ENCODE measurements at places on chromosomes 2 and 18. TPM values are rescaled to one million over a fixed set of nuclear protein-coding genes. Genes with fewer than 3 reads are reported as not detected.

DNA sequence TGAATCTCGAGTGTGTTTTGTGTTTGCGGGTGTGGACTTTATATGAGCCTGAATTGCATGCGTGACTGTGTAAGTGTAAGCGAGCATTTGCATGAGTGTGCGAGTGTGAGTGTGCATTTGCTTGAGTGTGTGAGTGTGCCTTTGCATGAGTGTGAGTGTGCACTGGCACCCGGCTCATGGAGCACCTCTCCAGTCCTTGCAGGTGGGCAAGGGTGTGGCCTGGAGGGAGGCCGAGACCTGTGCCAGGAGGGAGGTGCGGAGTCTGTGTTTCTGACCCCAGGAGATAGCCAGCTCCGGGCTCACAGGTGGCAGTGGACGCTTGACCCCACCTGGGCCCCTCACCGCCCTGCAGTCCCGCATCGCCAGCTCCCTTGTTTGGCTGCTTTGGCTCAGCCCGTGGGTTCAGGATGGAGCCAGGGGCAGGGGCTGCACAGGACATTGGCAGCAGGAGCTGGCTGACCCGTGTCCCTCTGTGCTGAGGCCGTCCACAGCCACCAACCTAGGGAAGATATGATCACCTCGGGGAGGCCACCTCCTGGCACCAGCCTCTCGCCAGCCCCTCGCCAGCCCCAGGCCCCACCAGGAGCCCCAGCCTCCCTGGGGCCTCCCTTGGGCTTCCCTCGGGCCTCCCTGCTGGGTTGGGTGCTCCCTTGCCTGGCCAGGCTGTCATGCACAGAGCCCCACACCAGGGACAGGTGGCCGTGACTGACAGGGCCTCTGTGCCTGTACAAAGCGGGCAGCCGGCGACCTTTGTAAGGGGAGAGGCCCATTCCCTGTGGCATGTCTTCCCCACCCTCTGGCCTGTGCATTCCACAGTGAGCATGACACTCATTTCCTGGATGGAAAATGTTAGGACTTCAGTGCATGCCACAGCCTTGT lies 81.6 kb downstream of the PTGR3 start:
- no peak for DNase-seq

Gene RNF144A
- 1.6 TPM for total RNA-seq

Gene ITGB1BP1
- total RNA-seq, result 42.8 TPM

DNA sequence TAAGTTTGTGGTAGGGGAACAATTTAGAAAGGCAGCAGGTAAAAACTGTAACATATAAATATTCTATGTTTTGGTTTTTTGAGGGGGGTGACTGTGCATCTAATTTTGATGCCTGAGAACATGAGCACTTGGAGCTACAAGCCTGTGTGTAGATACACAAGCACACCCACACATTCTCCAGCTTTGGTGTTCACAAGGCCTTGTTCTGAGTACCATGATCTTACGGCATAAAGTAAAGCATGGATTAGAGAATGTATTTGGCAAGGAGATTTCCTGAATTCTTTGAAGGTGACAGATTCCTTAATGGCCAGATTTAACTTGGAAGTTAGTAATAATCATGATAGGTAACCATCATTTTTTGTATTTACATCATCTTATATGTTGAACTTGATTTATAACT lies 42.7 kb downstream of the MAP3K20 start:
- DNase-seq, result no peak

GRCh38 chr2:28375742-28376631 lies 16.7 kb upstream of the FOSL2 start:
- no peak for DNase-seq

Gene TMEM37
- total RNA-seq, result not detected

DNA sequence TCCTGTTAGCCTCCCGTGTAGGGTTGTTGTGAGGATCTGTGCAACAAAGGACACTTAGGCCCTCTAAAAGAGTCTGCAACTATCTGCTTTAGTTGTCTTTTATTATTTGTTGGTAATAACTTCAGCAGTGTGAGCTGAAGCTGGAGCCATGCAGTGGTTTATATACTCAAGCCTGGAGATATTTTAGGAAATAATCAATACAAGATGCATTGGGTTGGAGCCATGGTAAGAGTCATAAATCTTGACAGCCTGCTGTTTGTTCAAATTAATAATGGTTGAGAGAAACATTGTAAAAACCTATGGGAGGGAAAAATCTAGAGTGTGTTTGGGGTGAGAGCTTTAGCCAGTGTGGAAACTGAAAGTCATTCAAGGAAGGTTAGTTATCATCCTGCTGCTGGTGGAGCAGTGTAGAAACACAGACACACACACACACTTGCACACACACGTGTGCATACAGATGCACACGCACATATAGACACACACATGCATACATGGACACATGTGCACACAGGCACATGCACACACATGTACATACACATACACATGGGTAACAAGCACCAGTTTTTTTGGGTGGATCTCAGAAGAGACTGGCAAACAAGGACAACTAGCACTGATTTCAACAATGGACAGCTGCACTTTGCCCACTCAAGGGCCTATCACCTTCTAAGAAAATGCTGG lies 51.0 kb downstream of the ACOXL start:
- DNase-seq, result no peak

Gene SLC9A4
- 0.07 TPM for total RNA-seq

DNA sequence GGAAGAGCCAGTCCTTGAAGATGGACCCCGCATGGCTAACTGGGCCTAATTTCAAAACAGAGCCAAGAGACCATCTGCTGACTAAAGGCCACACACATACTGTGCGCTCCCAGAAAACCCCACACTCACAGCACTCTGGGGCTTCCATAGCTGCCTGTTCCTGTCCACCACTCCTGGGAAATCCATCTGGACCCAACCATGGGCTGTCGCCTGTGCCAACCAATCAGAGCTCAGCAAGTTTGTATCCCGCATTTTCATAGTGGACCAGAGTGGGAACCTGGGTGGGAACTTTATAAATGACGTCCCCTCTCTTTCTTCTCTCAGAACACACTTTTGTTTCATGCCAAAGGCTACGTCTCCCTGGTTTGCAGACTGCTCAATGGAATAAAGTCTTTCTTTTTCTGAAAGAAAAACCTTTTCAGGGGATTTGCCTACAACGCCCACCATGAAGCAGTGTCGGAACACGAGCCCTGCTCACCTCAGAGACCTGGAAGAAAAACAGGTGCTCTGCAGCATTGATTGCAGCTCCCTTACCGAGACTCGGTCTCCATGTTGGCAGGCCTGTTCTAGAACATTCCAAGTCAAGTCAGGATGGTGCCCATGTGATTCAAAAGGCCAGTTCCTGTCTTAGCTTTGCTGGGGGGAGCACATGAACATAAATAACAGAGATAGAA lies 137.2 kb upstream of the GPC1 start:
- DNase-seq, result no peak

Gene UGT1A4
- total RNA-seq, result not detected

All from B cell (primary cell).